ENCODE measurements at places on chromosomes 11 and 22. TPM values are rescaled to one million over a fixed set of nuclear protein-coding genes. Genes with fewer than 3 reads are reported as not detected.

The ROM1 gene
- 8.8 TPM for total RNA-seq

The NTM gene
- total RNA-seq = 1.0 TPM

The PRRG4 gene
- not detected for total RNA-seq

The PLAAT2 gene
- not detected for total RNA-seq

The KIRREL3 gene
- not detected for total RNA-seq

The QSER1 gene
- 36.6 TPM for total RNA-seq

The MUC2 gene
- total RNA-seq = not detected

The KRTAP5-1 gene
- total RNA-seq = not detected

The EHBP1L1 gene
- 19.7 TPM for total RNA-seq

The SLC22A8 gene
- total RNA-seq = not detected

Measured in endothelial cell of umbilical vein (primary cell).